SJCRH30 (cell line): ENCODE measurements at places on chromosomes 2 and 18. TPM values are rescaled to one million over a fixed set of nuclear protein-coding genes. Genes with fewer than 3 reads are reported as not detected.

DNA sequence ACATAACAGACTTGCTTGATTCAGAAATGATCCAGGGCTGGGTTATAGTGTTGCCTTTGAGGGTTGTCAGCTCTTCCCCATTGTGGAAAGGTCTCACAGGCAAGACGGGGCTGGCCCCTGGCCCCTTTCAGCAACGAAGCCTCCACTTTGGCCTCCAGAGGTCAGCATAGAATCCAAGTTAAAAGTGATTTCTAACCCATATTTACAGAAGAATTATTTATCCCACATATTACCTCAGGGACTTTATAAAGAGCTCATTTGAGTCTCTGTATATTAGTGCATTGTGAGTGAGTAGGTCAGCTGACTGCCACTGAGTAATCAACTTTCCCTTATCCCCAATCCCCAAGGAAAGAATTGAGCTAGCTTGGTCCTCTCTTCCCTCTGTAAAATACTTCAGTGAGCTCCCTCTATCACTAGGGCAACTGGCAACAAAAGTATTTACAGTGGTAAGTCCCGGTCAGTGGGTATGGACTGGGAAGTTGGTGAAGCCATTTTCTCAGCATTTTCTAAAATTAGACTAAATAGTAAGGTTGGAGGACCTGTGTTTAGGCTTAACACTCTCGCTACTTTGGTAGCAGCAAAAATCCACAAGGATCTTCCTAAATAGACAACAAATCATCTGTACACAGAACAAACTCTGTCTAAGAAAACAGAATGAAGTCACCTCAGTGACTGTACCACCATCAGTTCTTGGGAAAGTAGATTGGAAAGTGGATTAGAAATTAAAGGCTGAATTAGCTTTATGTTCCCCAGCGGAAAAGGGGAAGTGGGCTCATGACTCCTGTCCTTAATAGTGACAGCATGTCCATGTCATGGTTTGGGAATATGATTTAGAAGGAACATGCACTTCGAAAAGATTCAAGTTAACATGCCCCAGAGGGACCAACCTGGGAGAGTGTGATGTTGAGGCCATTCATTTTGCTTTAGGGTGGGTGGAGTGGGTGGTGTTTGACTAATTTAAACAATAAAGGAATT is 171.0 kb upstream of the SIX3 start:
- no peak overlapping the region; the same call in 1 of the 2 replicates for H3K27ac ChIP-seq
- H3K4me1 ChIP-seq: peaks cover 25% of the 10 kb centered on the region
- no peaks in the 10 kb centered on the region for H3K36me3 ChIP-seq
- H3K27me3 ChIP-seq: no peaks in the 10 kb centered on the region
- DNase-seq: no peak

- H3K4me3 ChIP-seq: no peak overlapping the region
- DNase-seq: no peak
- no peaks in the 10 kb centered on the region for H3K4me1 ChIP-seq
- peaks cover 94% of the 10 kb centered on the region for H3K36me3 ChIP-seq
- no peak overlapping the region for H3K27ac ChIP-seq
- no peaks in the 10 kb centered on the region for H3K27me3 ChIP-seq
Observed at GRCh38 chr2:61512768-61513398, 25.3 kb downstream of the XPO1 start.

DNA sequence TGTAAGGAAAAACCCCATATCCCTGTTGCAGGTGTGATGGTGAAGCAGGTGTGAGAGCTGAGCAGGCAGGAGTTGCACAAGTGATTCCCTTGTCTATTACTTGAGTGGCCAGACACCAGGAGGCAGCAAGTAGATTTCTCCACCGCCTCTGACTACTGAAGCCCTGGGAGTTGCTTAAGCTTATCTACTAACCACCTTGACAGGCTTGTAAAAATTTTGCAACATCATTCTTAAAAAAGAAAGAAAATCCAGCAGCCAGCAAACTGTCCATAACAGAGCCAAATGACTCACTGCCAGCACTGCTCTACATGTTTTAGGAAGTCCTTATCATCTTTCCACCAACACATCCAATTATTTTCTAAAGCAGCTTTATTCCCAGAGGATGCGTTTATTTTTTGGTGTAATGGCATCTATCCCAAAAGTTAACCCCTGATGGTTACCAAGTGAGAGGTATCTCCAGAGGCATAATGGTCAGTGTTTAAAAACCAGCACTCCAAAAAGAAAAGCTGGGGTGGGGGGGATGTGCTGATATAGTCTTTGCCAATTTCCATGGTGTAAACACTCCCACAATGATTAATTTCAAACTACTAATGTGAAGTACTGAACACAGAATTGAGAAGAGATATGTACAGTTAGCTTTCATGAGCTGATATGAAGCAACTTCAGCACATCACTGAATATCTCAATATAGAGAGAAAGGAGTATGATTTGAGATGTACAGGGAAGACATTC is 16.3 kb upstream of the GPR39 start:
- no peak for DNase-seq
- no peak overlapping the region for H3K4me3 ChIP-seq
- H3K36me3 ChIP-seq: no peaks in the 10 kb centered on the region
- H3K27ac ChIP-seq: no peak overlapping the region
- H3K27me3 ChIP-seq: no peaks in the 10 kb centered on the region
- H3K4me1 ChIP-seq: no peaks in the 10 kb centered on the region

DNA sequence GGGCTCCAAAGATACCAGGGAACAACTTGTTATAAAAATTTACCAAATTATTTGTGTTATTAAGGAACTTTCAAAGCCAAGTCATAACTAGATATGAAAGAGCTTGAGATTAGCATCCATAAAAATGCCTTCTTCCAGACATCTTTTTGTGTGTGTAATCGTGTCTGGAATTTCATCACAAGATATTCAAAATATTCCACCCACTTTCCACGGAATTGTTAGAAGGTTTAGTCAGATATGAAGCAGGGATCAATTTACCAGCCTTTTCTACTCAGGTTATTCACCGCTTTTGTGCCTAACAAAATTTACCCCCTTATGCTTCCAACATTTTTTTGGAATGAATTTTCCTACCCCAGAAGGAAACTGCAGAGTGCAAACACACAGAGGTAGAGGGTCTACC is 130.2 kb upstream of the ACVR2A start:
- no peak for DNase-seq
- H3K4me3 ChIP-seq: no peak overlapping the region
- H3K4me1 ChIP-seq: peaks cover 14% of the 10 kb centered on the region
- H3K36me3 ChIP-seq: no peaks in the 10 kb centered on the region

- peaks cover 4% of the 10 kb centered on the region; the same call in 1 of the 2 replicates for H3K27me3 ChIP-seq
- no peak for DNase-seq
- H3K4me3 ChIP-seq: no peak overlapping the region
Observed at GRCh38 chr2:241872313-241872642, 2.7 kb downstream of the RTP5 start.

- H3K36me3 ChIP-seq: no peaks in the 10 kb centered on the region
- H3K4me3 ChIP-seq: no peak overlapping the region
- no peaks in the 10 kb centered on the region for H3K4me1 ChIP-seq
- no peaks in the 10 kb centered on the region for H3K27me3 ChIP-seq
- DNase-seq: no peak
Observed at GRCh38 chr18:50447102-50447741, 72.4 kb downstream of the SKA1 start.

DNA sequence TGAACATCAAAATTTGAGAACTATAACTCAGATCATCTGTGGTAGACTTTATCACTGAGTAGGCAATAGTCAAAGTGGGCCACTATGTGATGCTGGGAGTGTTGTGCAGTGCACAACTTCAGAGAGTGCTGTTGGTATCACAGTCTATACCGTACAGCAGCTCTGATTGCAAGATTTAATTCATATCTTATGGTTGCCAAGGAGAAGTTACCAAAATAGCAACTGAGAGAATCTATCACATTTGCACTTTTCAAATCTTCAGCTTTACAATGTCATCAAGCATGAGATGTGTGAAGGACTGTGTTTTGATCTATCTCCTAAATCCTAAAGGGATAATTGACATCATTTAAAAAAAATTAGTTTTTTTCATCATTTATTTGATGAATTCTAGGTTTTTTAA is 216.1 kb downstream of the DLGAP1 start:
- no peak for DNase-seq
- H3K27me3 ChIP-seq: no peaks in the 10 kb centered on the region
- no peaks in the 10 kb centered on the region for H3K4me1 ChIP-seq
- H3K27ac ChIP-seq: no peak overlapping the region
- H3K36me3 ChIP-seq: no peaks in the 10 kb centered on the region
- no peak overlapping the region for H3K4me3 ChIP-seq

DNA sequence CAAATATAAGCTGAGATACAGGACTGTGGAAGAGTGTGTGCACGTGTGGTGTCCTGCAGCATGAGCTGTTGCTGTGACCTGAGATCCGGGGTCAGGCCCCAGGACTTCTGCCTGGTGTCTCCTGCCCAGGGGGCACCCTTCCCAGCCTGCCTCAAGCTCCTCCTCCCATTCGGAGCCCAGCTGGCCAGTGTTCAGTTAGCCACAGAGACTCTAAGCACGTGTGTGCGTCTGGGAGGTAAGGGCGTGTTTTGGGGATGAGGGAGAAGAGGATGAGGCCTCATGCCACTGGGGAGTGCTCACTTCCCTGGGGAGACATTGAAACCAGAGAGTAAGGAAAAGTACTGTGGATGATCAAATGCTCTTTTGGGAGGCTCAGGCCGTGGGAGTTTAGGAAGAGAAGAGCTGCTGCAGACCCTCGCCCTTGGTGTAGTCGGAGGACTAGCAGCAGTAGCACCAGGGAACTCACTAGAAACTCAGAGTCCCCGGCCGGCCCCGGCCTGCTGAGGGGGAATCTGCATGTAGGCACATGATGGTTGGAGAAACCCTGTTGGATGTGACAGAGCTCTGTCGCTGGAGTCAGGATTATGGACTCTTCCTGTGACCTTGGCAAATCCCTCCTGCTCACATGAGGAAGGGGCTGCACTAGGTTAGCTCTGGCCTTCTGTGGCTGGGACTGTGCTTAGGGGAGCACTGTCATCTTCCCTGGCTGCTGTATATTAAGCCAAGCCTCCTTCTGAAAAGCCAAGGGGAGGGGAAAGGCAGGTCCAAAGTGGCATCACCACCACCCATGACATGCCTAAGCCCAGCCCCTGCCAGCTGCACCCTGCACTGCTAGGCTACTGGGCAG is 231.1 kb downstream of the DYSF start:
- H3K27me3 ChIP-seq: no peaks in the 10 kb centered on the region
- H3K27ac ChIP-seq: no peak overlapping the region
- 0 out of 2 replicates have a peak, but pooled peaks cover 3% of the 10 kb centered on the region for H3K4me1 ChIP-seq
- DNase-seq: no peak
- H3K4me3 ChIP-seq: no peak overlapping the region

DNA sequence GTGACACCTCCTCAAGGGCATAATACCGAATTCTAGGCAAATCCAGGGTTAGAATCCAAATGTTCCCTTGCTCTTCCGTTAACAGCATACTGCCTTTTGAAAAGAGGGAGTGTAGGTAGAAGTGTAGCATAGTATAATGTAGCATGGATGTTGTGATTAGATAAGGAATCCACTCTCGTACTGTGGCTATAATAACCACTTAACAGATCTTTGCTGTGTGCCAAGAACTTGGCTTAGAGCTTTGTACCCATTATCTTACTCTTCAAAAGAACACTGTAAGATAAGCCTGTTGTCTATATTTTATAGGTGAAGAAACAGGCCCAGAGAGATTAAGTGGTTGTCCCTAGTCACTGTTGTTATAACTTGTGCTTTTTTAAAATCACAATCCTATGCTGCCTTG is 24.2 kb downstream of the WDR75 start:
- no peak overlapping the region for H3K27ac ChIP-seq

DNA sequence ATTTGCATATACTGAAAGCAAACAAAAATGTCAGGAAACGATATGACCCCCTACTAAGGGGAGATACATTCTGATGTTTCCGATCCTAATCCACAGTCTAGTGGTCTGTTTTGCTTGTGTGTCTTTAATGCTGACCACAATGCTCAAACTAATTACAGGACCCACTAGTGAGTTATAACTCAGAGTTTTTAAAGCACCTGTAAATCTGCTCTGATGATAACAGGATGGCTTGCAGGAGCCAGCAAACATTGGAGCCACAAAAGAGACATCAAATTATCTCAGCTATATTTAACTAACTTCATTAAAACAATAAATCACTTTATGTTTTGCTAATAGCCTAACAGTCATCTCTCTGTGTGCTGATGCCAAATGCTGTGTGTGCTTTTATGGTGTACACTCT is 300.3 kb downstream of the NBAS start:
- no peak overlapping the region for H3K4me3 ChIP-seq
- H3K27me3 ChIP-seq: no peaks in the 10 kb centered on the region
- no peak for DNase-seq
- no peaks in the 10 kb centered on the region for H3K36me3 ChIP-seq
- no peak overlapping the region for H3K27ac ChIP-seq

DNA sequence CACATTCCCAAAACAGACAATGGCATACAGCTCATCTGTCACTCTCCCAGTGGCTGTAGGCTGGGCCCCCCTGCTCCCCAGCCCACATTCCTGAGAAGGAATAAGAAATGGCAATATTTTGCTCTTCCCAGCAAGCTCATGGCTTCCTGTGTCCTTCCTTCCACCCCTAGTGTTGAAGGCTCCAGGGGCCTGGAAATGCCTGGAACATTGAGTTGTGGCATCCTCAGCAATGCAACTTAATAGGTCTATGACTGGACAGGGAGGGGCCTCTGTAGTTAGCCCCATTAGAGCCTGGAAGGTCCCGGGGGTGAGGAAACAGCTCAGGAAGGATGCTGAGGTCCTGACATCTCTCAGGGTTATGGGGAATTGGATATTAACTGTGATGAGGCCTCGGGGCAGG is 3.3 kb downstream of the KIF3C start:
- no peaks in the 10 kb centered on the region for H3K4me1 ChIP-seq
- H3K36me3 ChIP-seq: no peaks in the 10 kb centered on the region
- no peaks in the 10 kb centered on the region for H3K27me3 ChIP-seq
- H3K27ac ChIP-seq: no peak overlapping the region

DNA sequence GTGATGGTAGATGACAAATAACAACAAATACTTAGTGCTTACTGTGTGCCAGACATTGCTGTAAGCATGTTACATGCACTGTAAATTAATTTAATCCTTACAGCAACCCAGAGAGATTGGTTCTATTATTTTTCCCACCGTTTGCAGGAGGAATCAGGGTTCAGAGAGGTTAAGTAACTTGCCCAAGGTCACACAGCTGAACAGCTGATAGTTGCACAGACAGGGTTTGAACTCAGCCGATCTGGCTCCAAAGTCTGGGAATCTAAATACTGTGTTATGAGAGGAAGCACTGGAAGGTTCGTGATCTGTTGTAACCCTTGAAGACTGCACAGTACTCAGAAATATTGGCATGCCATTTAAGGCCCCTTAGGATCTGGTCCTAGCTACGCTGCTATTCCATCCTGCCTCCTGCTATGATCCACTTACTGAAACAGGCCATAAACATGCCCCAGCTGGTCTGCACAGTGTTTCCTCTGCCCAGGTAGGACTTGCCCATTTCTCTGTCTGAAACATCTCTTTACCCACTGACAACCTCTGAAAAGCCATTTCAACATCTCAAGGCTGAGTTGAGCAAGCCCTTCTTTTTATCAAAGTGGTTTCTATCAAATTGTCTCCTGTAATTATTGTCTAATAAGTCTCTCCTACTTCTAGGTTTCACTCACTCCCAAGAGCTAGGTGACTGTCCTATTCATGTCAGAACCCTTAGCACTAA is 40.4 kb upstream of the MRPL33 start:
- no peak overlapping the region for H3K4me3 ChIP-seq
- no peaks in the 10 kb centered on the region for H3K36me3 ChIP-seq

Gene PLEKHH2
- 5.4 and 7.1 TPM in 2 replicates for total RNA-seq

Gene ADRA2B
- not detected in 2 replicates for total RNA-seq

Gene SERPINB11
- total RNA-seq: not detected in 2 replicates
